A673 (cell line): ENCODE measurements at places on chromosomes 13 and 19. TPM values are rescaled to one million over a fixed set of nuclear protein-coding genes. Genes with fewer than 3 reads are reported as not detected.

The KDELR1 gene
- 197 and 200 TPM in 2 replicates for total RNA-seq

The GRIN2D gene
- 10.4 and 11.4 TPM in 2 replicates for total RNA-seq

The MFSD12 gene
- total RNA-seq: 44.7 and 48.2 TPM in 2 replicates

The ANGPTL8 gene
- not detected in 2 replicates for total RNA-seq

The LYL1 gene
- total RNA-seq: not detected in 2 replicates

The CGB3 gene
- not detected in 2 replicates for total RNA-seq

The ATP4A gene
- not detected in 2 replicates for total RNA-seq

The ZNF878 gene
- 1.3 and 1.5 TPM in 2 replicates for total RNA-seq

The SBSN gene
- total RNA-seq: not detected in 2 replicates

The EXOC3L2 gene
- not detected in 2 replicates for total RNA-seq

The ANGPTL4 gene
- 1.1 and 1.7 TPM in 2 replicates for total RNA-seq

The CCDC124 gene
- 131 and 135 TPM in 2 replicates for total RNA-seq

The ZNF793 gene
- 0.83 and 1.2 TPM in 2 replicates for total RNA-seq

The KLK7 gene
- not detected in 2 replicates for total RNA-seq

The KIR2DL1 gene
- not detected in 2 replicates for total RNA-seq

The CCL25 gene
- total RNA-seq: not detected in 2 replicates

The LPAR2 gene
- total RNA-seq: 17.2 and 20.6 TPM in 2 replicates

The CCDC8 gene
- total RNA-seq: 24.5 and 32.1 TPM in 2 replicates

The ZNF99 gene
- not detected in 2 replicates for total RNA-seq

The TEKTIP1 gene
- 4.2 and 7.7 TPM in 2 replicates for total RNA-seq

The FOSB gene
- total RNA-seq: 1.0 and 1.9 TPM in 2 replicates

The ZNF578 gene
- total RNA-seq: 0.69 and 1.1 TPM in 2 replicates

The CATSPERD gene
- total RNA-seq: not detected in 2 replicates

The CYP2A6 gene
- not detected in 2 replicates for total RNA-seq

The ZSCAN1 gene
- 1.4 and 2.8 TPM in 2 replicates for total RNA-seq

The PLIN3 gene
- 30.6 and 39.9 TPM in 2 replicates for total RNA-seq

The PODNL1 gene
- not detected in 2 replicates for total RNA-seq

The FBN3 gene
- total RNA-seq: 0.06 and 0.17 TPM in 2 replicates

The LILRB4 gene
- total RNA-seq: not detected in 2 replicates

The LILRA2 gene
- not detected in 2 replicates for total RNA-seq

The NCR1 gene
- total RNA-seq: not detected in 2 replicates

The C1QTNF9 gene
- total RNA-seq: 0.34 TPM in 1 of 2 replicates, not detected in the other

The IGFL1 gene
- total RNA-seq: not detected in 2 replicates

The TUBA3C gene
- total RNA-seq: not detected in 2 replicates

The VSIG10L gene
- total RNA-seq: 0.69 and 0.94 TPM in 2 replicates

The IGFL2 gene
- total RNA-seq: 0.45 and 0.59 TPM in 2 replicates

The PPM1N gene
- total RNA-seq: 0.80 and 1.6 TPM in 2 replicates

The FXYD3 gene
- total RNA-seq: not detected in 2 replicates

The PEG3 gene
- 282 and 353 TPM in 2 replicates for total RNA-seq

The CAPN12 gene
- 0.69 and 0.96 TPM in 2 replicates for total RNA-seq

The KRTDAP gene
- total RNA-seq: not detected in 2 replicates

The NHLRC3 gene
- 12.3 and 17.4 TPM in 2 replicates for total RNA-seq

The GPR12 gene
- total RNA-seq: not detected in 2 replicates

The UQCR11 gene
- 256 and 258 TPM in 2 replicates for total RNA-seq

The RUBCNL gene
- 110 and 126 TPM in 2 replicates for total RNA-seq

The OR7A5 gene
- not detected in 2 replicates for total RNA-seq

The MCEMP1 gene
- 4.0 and 4.1 TPM in 2 replicates for total RNA-seq

The KCNJ14 gene
- 6.5 and 7.0 TPM in 2 replicates for total RNA-seq

The ODAD3 gene
- 0.39 and 1.4 TPM in 2 replicates for total RNA-seq

The SPTBN4 gene
- total RNA-seq: 0.43 and 0.94 TPM in 2 replicates

The SOX1 gene
- 47.7 and 56.6 TPM in 2 replicates for total RNA-seq
